ENCODE measurements at places on chromosomes 5 and 9. TPM values are rescaled to one million over a fixed set of nuclear protein-coding genes. Genes with fewer than 3 reads are reported as not detected.

Gene SMIM33
- total RNA-seq, result not detected

Gene PDCD1LG2
- 4.4 TPM for total RNA-seq

Gene STK32A
- total RNA-seq, result not detected

Gene SLF1
- 11.3 TPM for total RNA-seq

Gene ENG
- 84.2 TPM for total RNA-seq

Gene ZNF169
- 4.3 TPM for total RNA-seq

Gene ARHGEF28
- total RNA-seq, result 151 TPM

Gene PLAC8L1
- total RNA-seq, result not detected

Gene DNAJC21
- total RNA-seq, result 44.1 TPM

Gene SPAAR
- total RNA-seq, result 3.2 TPM

Gene PHF24
- not detected for total RNA-seq

Gene MCTP1
- 255 TPM for total RNA-seq

Measured in dermis blood vessel endothelial cell (primary cell).